Activated CD4-positive, alpha-beta T cell treated with anti-CD3 and anti-CD28 coated beads for 24 hours (primary cell): ENCODE measurements at places on chromosomes 7 and 10.

DNA sequence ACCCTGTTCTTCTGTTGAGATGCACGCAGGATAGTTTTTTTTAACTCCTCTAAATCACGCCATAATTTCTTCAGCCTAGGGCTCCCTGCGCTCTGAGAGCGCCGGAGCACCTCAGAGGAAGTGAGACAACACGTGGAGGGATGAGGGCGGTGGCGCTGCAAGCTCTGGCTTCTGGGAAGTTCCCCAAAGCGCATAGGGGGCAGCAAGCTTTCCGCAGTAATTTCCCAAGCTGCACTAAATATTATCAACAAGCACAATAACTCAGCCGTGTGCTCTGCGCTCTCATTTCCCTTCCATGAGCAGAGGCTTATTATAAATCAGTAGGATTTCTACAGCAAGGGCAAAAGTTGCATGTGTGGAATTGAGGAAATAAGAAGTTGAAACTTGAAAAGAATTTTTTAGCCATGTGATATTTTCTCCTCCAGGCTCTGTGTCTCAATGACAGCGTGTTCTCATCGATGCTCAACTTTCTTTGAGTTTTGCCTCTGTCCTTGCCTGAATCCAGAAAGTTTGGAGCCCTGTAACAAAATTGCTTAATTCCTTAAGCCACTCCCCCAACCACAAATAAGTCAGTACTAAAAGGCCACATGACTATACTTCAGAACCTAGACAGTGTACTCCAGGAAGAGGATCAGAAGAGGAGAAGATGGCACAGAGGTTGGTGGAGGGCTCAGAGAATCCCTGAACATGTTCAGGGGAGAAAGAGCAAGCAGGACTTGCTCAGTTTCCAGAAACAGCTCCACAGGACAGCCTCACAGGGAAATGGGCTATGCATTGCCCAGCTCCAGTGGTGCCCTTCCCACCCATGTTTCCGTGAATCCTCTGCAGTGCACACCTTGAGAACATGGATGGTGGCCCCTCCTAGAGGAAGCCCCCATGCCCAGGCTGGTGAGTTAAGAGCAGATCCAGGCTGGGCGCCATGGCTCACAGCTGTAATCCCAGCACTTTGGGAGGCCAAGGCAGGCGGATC lies 221.5 kb upstream of the GHITM start:
- DNase-seq: no peak

- DNase-seq: no peak
Observed at GRCh38 chr10:79246606-79247275, 100.5 kb upstream of the PPIF start.

GRCh38 chr10:102796407-102797176 lies 40.6 kb downstream of the CYP17A1 start:
- peak; percentile 44 for DNase-seq

DNA sequence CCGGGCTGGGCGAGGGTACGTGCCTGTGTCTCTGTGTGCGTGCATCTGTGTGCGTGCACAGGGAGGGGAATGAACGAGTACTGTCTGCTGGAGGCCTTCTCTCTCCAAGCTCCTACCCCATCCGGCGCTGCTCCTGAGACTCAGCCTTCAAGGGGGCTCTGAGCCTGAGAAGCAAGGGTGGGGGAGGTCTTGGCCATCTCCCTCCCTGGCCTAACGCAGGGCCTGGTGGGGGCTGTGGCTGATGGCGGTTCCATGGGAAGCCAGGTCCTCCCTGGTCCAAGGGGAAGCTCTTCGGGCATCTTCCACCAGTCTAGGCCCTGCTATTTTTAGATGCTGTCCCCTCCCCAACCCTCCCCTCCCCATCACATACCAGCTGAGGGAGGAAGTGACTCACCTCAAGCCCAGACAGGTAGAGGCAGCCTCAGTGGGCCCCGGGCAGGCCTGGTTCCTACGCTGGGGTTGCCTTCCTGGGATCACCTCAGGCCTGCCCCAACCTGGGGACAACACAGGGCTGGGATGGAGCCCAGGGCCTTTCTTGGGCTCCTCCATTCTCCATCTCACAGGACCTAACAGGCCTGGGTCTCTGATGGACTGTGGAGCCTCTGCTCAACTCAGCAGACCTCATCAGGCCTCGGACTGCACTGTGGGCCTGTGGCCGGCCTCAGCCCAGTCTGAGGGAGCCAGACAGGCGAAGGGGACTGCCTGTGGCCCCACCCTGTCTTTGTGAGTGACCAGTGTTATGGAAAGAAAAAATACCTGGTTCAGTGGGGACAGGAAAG lies 32.2 kb downstream of the DNAJB12 start:
- no peak for DNase-seq

GRCh38 chr7:13822678-13823077 lies 166.8 kb downstream of the ETV1 start:
- DNase-seq: no peak

GRCh38 chr7:126440542-126440941 lies 812.2 kb downstream of the GRM8 start:
- DNase-seq: no peak

DNA sequence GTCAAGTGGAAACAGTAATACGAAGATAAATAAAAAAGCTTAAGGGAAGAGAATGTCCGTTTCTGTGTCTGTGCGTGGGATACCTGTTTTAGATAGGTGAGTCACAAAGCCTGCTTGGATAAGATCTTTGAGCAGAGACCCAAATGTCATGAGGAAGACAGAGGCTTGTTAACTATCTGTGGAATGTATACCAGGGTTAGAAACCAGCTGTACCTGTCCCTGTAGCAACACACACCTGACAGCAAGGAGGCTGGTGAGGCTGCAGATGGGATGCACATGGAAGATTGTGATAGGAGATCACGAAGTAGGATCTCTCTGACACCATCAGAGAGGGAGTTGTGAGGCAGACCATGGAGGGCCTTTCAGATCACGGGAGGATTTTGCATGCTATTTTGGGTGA lies 105.3 kb downstream of the ARHGAP21 start:
- no peak for DNase-seq

DNA sequence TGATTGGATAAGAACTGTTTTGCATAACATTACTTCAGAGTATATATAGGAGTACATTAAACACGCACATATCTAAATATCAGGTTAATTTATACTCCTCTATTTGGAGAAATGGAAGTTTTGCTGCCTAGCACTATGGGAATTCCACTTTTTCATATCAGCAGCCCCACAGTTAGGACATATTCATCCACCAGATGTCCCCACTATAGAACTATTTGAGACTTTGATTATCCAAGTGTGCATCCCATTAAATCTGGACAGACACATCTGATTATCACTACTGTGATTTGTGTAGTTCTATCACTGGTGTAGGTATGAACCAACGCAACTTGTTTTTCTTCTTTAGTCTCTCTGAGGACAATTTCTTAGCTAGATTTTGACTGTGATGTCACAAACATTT lies 345.7 kb downstream of the THSD7A start:
- no peak for DNase-seq

DNA sequence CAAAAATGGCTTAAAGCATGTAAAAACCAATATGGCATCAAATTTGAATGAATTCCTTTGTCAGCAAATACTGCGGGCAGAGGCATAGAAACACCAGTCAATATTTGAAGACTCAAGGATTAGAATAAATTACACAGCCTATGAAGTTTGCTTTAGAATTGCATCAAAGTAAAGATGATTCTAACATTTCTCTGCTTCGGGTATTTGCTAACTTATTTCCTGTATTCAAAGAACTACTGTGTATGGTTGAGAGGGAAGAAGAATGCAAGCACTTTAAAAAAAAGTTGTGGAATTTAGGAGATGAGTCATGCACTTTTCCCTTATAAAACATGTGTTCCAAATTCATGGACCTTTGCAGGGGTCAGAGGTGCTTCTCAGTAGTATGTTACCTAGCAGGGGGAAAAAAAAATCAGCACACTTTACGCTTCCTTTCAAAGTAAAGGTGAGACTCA lies 90.1 kb downstream of the PIP4K2A start:
- DNase-seq: no peak
